ENCODE measurements at places on chromosomes 11 and 22.

- no peak for DNase-seq
Observed at GRCh38 chr22:45450101-45450785, 36.8 kb downstream of the RIBC2 start.

GRCh38 chr22:29141078-29141688, 64.5 kb upstream of the EMID1 start:
- no peak for DNase-seq

DNA sequence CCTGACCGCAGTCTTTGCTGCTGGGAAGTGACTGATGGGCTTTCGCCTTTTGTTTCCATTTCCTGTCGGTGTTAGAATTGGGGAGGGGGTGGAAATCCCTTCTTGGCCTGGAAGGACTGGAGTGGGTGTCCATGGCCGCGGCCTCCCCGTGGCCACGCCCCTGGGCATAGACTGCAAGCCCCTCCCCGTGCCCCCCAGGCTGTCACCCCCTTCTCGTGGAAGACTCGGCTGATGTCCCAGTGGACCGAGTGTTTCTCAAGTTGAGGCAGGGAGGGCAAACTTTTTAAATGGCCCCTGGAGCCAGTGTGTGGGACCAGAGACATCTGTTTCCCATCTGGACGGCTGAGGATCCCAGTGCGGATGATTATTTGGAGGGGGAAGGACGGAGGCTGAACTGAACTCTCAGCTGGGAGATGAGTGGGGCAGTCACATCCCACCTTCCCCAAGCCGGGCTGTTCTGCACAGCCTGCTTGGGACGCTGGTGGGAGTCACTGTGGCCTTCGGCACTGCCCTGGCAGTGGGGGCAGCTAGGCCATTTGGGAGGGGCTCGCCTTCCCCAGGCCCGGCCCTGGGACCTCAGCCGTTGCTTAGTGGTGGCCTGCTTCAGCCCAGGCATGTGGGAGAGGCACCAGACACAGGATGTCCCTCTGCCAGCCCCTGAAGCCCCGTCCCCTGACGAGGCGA, 1.6 kb downstream of the CD81 start:
- peak; percentile 28 for DNase-seq

GRCh38 chr11:63840356-63841060, 1.6 kb downstream of the MARK2 start:
- no peak for DNase-seq

DNA sequence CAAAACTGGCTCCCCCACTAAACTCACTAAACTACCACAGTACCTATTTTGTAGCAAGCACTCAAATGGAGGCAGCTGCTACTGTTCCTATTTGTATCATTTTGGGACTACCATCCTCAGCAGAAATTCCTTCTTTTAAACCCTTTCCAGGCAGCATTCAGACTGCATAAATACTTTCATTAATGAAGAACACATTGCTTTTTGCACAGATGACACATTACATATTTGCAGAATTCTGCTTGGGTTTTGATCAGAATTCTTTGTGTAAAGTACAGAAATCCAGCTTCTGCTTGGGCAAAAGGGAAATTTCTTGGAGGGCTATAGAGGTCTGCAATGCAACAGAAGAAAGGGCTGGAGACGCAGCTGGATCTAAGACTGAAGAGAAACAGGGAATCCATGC, 24.2 kb downstream of the RBX1 start:
- DNase-seq: no peak

GRCh38 chr22:26321469-26321913, 107.6 kb upstream of the ASPHD2 start:
- DNase-seq: no peak

GRCh38 chr22:23404689-23405365, 175.3 kb downstream of the IGLL1 start:
- DNase-seq: no peak

DNA sequence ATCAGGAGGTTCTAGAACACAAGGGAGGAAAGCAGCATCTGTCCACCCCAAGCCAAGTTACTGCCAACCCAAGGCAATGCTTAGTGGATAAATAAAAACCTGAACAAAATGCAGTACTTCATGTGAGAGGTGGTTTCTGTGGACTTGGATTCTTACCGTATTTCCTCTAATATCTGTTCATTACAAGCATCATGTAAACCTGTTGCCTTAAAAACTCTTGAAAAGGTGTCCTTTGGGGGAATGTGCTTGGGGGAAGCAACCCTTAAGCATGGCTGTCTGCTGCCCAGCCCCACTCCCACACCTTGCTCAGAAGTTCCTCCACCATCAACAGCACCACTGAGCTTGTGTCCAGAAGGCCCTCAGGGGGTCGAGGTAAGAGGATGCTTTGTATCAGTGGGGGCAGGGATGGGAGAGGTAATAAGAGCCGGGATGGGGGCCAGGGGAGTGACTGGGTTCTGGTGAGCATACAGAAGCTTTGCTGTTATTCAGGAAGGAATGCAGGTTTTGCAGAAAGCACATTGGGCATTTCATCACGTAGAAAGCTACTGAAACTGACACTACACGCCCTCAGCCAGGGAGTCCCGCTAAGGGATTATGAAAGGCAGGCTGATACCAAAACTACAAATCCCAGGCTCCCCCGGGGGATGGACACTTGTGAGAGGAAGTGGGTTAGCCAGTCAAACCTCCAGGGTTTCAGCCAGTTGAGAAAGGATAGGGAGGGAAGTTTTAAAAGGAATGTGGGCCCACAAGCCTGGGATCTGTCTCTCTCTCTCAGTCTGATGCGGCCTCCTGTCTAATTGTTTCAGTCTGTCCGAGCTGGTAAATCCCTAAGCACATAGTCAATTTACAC, 52.0 kb downstream of the KCNJ1 start:
- DNase-seq: no peak

- DNase-seq: no peak
Observed at GRCh38 chr11:134223121-134223520, 646 bp downstream of the NCAPD3 start.

GRCh38 chr11:70557742-70558485, 159.6 kb downstream of the CTTN start:
- DNase-seq: no peak

GRCh38 chr11:90646706-90647105, 423.9 kb upstream of the CHORDC1 start:
- no peak for DNase-seq

GRCh38 chr11:35873721-35874120, 70.1 kb upstream of the LDLRAD3 start:
- no peak for DNase-seq

DNA sequence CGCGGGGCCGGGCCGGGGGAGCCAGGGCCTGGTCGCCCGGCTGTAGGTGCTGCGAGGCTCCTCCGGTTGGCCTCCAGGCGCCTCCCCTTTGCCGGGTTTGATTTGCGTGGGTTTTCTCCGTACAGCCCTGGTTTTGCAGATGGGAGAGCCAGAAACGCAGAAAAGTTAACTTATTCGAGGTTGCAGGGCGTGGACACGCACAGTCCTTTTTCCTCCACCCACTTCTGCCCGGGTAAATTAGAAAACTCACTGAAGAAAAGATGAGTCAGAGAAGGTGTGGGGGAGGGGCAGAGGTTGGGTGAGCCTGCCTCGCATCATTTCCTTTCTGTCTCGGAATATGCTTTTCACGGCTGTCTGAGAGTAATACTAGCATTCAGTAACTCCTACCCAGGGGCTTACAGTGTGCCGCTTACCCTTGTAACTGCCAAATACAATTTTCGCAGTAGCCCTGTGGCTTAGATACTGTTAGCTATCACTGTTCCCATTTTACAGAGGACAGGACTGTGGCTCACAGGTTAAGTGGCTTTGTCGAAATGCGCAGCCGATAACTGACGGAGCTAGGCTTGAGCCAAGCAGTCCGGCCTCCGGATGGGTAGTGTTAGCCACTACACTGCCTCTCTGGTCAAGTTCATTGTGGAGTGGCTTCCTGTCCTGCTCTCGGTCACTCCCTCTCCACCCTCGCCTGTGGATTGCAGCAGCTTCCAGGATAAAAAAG, 812 bp downstream of the FADD start:
- peak; percentile 52 for DNase-seq

DNA sequence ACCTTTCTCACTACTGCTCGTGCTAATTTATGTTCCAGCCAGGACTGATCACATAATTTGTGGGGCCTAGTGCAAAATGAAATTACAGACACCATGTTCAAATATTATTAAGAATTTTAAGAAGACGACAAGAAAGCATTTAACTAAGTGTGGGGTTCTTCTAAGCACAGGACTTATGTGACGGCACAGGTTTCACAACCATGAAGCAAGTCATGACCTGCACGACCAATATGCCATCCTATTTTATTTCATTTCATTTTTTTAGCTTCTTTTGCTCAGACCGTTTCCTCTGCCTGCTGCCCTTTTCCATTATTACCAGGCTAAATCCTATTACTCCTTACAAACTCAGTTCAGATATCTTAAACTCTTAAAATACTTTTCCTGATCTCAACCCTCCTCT, 462.5 kb downstream of the AASDHPPT start:
- DNase-seq: no peak

DNA sequence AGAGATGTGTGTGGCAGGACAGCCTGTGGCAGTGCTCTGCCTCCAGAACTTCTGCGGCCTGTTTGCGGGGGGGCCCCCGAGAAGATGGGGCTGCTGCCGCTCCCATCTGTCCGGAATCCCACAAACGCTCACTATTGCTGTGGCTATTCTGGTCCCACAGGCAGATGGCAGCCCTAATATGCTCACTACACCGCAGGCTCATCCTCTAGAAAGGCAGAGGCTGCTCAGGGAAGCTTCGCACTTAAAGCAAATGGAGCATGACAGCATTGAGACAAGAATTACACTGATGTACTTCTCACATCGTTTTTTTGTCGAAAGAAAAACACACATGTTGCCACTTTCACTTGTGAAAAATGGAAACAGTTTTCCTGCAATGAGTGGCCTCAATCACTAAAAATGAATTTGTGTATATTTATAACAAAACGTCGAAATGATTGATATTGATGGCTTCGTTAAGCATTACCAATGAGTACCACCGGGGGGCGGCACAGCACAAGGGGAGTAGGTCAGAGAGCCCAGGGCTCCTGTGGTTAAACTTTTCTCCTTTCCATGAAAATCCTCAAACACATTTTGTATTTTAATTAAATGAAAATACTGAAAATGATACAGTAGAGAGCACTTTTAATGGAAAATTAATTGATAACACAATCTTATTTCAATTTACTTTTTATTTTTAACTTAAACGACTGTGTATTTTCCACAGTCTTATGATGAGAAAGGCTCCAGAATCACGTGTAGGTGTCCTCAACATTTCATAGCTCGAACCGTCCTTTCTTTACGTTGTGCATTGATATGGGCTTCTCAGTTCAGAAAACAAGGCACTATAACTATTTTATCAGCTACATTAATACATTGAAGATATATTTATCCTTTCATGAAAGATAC, 69.1 kb downstream of the CTTN start:
- no peak for DNase-seq

DNA sequence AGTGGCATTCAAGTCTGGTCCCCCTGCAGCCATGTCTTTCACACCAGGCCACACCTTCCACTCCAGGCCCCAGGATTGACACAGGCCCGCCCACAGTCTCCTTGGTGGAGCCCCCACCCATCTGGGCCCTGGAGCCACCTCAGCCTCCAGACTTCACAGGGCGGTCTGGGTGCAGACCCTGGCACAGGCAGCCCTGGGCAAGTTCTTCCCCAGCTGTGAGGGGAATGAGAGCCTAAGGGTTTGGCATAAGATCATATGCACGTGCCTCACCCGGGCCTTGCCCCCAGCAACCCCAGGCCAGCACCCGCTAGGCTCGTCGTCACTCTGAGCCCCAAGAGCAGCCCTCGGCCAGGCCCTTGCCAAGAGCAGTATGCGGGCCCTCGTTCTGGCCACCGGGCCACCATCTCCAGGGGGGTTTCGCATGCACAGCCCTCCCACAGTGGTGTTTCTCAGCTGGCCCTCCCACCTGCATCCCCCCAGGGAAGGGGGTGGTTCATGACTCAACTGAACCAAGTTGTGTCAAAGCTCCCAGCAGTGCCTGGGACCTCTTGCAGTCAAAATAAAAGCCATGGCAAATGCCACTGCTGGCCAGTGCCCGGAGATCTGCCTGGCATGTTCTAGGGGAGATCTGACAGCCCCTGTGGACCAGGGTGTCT, 70.4 kb upstream of the KCNQ1OT1 start:
- peak; percentile 16 for DNase-seq

DNA sequence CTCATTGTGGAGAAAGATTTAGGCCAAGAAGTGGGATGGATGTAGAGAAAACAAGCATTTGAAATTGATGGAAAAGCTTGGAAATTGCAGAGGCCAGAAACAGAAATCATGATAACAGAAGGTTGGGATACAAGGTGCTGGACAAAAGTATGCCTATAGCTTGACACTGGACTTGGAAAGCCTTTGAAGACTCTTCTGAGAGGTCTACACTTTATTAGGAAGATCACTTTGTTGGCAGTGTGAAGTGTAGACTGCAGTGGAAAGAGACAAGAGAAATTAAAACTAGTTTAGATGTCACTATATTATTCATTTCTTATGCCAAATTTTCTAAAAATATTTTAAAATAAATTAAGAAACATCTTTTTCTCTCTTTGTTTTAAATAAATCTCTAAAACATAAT, 59.1 kb downstream of the KIF18A start:
- DNase-seq: no peak

DNA sequence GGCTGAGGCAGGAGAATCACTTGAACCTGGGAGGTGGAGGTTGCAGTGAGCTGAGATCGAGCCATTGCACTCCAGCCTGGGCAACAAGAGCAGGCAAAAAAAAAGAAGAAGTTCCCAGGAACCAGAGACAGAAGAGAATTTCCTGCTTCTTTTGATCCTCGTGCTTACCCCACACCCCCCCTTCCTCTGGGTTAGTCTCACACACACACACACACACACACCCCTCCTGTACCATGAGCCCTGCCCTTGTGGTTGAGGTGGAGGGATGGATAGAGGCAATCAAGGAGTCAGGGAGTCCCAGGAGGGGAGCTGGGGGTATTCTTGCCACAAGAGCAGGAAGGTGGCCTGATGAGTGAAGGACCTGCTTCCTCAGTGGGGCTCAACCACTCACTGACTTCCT, 4.1 kb upstream of the UBE2L6 start:
- DNase-seq: no peak

DNA sequence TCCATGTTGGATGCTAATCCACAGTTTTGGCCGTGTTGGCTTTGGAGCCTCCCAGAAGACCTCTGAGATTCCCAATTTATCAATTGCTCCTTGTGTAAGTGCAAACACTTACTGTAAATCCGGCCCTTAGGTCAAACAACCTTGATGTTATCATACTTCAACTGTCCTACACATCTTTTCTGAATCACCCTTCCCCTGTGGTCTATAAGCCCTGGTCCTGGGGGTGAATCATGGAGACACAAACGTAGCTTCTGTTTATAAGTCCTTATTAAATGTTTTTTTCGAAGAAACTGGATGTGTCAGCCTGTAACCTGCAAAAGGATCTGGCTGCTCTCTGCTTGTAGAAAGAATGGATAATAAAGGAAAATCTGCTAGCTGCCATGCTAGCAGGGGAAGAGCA, 1.7 kb upstream of the IL10RA start:
- DNase-seq: no peak
